CD8-positive, alpha-beta T cell (primary cell): ENCODE measurements at places on chromosomes 5 and 9.

DNA sequence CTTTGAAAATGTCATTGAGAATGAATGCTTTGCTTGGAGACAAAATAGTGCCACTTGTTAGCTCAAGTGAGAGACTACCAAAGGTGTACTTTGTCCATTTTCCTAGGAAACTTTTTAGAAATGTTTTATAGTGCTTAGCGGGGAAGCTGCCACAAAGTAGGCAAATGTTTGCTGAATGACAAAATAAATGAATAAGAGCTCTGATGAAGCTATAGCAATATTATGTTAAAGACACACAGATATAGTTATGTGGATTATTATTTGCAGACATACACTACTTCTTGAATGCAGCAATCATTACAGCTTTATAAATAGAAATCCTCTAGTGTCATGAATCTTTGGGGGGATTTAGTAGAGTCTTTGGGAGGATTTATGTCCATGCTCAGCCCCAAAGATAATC is 92.7 kb upstream of the C6 start:
- no peak for DNase-seq

GRCh38 chr9:2616692-2617377 is 4.8 kb upstream of the VLDLR start:
- no peak for DNase-seq

DNA sequence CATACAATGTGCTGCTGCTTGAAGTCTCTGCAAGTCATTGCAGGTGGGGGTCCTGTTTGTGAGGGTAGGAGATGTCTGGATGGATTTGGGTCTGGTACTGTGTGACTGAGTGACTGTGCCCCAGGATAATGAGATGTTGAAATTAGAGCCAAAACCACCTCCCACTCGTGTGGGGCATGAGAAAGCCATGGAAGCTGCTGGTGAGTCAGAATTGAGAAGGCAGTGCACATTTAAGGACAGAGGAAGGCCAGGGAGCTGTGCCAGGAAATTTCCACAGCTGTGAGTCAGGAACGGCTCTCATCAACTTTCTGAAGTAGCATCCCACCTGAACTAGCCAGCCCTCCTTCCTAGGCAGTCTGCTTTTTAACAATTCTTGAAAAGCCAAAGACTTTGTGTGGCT is 229.8 kb downstream of the DRD1 start:
- no peak for DNase-seq

DNA sequence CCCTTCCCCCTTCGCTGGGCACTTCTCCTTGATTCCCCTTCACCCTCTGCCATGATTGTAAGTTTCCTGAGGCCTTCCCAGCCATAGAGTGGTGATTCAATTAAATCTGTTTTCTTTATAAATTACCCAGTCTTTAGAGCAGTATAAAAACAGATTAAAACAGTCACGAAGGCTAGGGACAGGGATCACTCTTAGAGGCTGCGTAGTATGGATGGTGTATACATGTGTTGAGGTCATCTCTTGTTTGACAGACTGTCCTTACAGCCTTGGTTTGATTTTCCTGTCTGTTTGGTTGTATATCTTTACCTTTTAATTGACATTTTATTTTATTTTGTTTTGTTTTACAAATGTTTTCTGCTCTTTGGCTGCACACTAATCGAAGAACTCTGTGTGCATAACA is 1155.7 kb upstream of the CDH18 start:
- DNase-seq: no peak

DNA sequence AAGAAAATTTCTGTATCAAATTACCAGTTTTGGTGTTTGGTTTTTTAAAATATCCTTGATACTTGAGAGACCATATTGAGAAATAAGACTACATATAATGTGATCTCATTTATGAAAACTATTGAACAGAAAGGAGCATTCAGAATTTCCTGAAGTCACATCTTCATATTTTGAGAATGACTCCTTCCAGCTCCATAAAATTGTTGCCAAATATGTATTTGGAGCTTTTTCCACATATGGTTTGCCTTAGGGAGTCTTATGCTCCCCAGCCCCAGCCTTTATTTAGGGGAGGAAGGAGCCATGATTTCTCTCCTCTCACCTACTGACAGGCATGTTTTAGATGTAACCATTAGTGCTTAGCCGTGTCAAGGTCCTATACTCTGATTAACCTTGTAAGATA is 51.1 kb downstream of the GCNT1 start:
- no peak for DNase-seq

GRCh38 chr5:16140944-16141343 is 38.6 kb downstream of the MARCHF11 start:
- DNase-seq: no peak

GRCh38 chr5:167767795-167768194 is 523.6 kb upstream of the WWC1 start:
- DNase-seq: no peak

- no peak for DNase-seq
Measured at GRCh38 chr5:124998520-124998919, 252.1 kb upstream of the ZNF608 start.

- DNase-seq: no peak
Measured at GRCh38 chr5:80916676-80917075, 43.5 kb upstream of the RASGRF2 start.

DNA sequence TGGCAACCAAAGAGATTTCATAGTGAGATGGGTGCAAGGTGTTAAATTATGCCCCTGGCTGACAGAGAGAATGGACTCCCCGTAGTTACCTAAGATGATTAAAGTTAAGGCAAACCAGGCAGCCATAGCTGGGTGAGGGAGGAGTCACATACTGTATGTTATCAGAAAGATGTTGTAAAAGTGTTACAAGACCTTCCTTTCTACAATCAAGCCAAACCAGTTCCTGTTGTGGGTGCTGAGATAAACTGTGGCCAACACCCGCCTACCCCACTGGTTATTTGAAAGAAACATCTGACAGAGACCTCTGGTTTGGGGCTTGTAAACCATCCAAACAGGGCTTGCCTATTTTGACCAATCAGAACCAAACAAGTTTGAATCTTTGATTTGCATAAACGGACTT is 684.7 kb upstream of the NUDT12 start:
- DNase-seq: no peak
